ENCODE measurements at places on chromosomes 3 and 15. TPM values are rescaled to one million over a fixed set of nuclear protein-coding genes. Genes with fewer than 3 reads are reported as not detected.

Gene FEZF2
- not detected for total RNA-seq

Gene SLC22A14
- total RNA-seq, result not detected

Gene CACNA2D3
- not detected for total RNA-seq

Gene DAZL
- total RNA-seq, result not detected

Gene MOBP
- not detected for total RNA-seq

Gene CCRL2
- total RNA-seq, result 6.8 TPM

Gene GOLGA8G
- total RNA-seq, result not detected

Gene PATL2
- total RNA-seq, result 62.1 TPM

Gene CNTN3
- not detected for total RNA-seq

Gene DPPA2
- not detected for total RNA-seq

Gene XYLB
- 5.0 TPM for total RNA-seq

Gene GALK2
- 28.1 TPM for total RNA-seq

Gene GABRR3
- not detected for total RNA-seq

Gene NME9
- total RNA-seq, result not detected

Gene SNTN
- total RNA-seq, result not detected

Gene SMCO1
- not detected for total RNA-seq

Gene CRYGS
- 5.5 TPM for total RNA-seq

Gene MUC13
- not detected for total RNA-seq

Gene RYR3
- total RNA-seq, result not detected

Gene CLDN11
- total RNA-seq, result not detected

Gene SLC6A20
- not detected for total RNA-seq

Gene GTF2E1
- 30.2 TPM for total RNA-seq

Gene SLC28A1
- total RNA-seq, result not detected

Gene POTEB3
- total RNA-seq, result not detected

Gene ALPK3
- total RNA-seq, result 0.29 TPM

Gene RBP2
- total RNA-seq, result not detected

Gene RASGRF1
- total RNA-seq, result 0.07 TPM

Gene C3orf80
- total RNA-seq, result 0.17 TPM

Gene CPNE4
- 0.27 TPM for total RNA-seq

Gene SLC49A4
- total RNA-seq, result 2.5 TPM

Gene SPTBN5
- 4.7 TPM for total RNA-seq

Gene AP3S2
- 28.5 TPM for total RNA-seq
